ENCODE measurements at places on chromosomes 2 and 18.

GRCh38 chr18:69785466-69785865, 162.2 kb downstream of the CD226 start:
- no peak for DNase-seq

DNA sequence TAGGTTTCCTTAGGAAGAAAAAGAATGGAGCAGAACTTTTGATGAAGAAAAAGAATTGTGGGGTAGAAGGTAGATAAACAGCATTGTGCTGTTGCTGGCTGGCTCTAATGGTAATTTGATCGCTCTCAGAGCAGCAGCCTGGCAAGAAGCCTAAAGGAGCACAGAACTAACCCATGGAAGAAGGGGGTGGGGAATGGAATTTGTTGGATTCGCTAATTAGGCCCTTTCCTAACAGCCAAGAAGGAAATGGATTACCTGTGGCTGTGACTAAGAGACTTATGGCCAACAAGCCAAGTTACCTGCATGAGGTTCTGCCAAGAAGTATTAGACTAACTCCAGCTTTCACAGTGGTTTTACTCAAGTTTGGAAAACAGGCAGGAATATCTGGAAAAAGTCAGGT, 210.6 kb downstream of the IKZF2 start:
- peak; percentile 30 for DNase-seq

DNA sequence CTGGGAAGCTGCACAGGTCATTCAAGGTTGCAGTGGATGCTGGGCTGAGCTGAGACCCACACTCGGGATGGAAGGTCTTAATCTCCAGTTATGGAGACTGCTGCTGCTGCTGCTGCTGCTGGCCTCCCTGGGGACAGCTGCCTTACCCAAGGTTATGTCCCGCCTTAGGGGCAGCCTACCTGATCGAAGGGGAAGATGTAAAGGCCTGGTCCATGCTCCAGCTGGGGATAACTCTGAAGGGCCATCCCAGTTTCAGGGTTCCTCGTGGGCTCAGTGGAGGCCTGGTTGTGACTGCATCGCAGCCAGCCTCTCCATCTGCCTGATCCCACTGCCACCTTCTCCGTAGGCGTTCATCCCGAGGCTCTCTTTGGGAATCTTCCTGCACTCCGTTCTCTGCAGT, 33.0 kb downstream of the RHOB start:
- DNase-seq = no peak

GRCh38 chr2:235171550-235172031, 219.8 kb downstream of the SH3BP4 start:
- DNase-seq = no peak

- DNase-seq = no peak
These were observed 26.7 kb upstream of the MBOAT2 start for GRCh38 chr2:9030190-9030589.

Measured in HEK293T (cell line).